ENCODE measurements at places on chromosomes 3 and 15.

DNA sequence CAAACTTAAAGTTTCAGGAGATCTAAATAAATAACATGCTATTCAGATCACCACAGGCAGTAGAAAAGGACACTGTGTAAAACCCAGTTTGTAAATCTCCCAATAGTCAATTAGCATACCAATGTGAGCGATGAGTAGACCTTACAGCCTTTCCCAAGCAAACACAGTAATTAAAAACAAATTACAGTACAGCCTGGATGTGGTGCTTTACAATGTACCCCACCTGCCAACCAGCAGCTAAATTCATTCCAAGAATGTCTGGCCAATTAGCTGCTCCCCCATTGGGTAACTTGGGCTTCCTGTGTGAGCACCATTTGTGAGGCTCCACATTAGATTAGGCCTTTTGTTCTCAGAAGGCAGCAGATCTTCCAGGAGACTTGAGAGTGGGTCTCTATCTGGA, 635.0 kb downstream of the TBL1XR1 start:
- no peak for DNase-seq

GRCh38 chr3:74636981-74637380, 22.5 kb upstream of the CNTN3 start:
- no peak for DNase-seq

- DNase-seq = peak; percentile 39
These were observed 34.0 kb downstream of the ARIH2 start for GRCh38 chr3:48952510-48953118.

GRCh38 chr3:192082730-192083660, 622.0 kb downstream of the PYDC2 start:
- DNase-seq = no peak

DNA sequence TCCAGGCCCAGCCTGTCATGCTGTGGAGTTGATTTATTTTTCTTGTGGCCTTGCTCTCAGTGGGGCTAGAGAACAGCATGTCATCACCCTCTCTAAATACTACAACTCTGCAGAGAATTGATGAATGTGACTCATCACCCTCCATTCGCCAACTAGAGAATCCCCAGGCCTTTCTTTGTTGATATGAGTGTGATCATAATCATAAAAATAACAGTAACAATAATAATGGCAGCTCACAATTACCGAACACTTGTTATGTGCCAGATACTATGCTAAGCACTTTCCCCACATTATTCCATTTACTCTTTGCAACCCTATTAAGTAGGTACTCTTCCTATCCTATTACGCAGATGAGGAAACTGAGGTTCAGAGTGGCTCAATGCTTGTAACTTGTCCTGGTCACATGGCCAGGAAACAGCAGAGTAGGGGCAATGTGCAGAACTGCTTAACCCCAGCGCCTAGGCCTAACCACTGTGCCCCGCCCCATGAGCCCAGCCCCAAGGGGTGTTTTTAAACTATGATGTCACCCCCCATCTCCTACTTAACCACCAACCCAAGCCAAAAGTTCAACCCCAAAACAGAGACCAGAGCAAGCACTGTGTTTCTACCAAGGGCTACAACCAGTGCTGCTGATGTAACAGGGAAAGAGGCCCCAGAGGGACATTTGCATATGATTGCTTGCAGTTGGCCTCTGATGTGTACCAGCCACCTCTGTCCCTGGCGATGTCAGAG, 104.5 kb downstream of the ADCY5 start:
- no peak for DNase-seq

DNA sequence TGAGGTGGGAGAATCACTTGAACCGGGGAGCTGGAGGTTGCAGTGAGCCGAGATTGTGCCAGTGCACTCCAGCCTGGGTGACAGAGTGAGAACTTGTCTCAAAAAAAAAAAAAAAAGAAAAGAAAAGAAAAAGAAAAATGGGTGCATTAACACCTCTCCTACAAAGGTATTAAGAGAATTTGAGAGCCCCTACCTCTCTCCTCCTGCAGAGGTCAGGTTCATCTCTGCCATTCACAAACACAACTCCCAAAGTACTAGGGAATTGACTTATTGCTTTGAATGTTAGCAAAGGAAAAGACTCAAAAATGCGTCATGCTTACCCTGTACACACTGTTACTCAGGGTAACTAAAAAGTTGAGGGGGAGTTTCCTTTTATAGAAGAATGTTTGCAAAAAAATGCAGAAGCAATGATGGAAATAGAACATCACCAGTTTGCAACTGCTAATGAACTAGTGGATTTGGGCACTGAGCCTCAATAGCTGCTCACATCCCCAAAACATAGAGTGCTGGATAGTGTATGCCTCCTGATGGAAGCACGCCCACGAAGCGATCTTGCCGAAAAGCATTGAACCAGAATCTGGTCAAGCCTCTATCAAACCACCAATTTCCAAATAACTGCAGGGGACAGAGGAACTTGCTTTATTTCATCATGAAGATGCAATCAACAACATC, 15.5 kb upstream of the LYZL4 start:
- no peak for DNase-seq

GRCh38 chr15:77807115-77807514, 174.4 kb upstream of the LINGO1 start:
- DNase-seq = no peak

- DNase-seq = no peak
These were observed 551.8 kb upstream of the CBLB start for GRCh38 chr3:106420628-106421027.

- no peak for DNase-seq
These were observed 189.3 kb downstream of the NECTIN3 start for GRCh38 chr3:111260878-111261277.

DNA sequence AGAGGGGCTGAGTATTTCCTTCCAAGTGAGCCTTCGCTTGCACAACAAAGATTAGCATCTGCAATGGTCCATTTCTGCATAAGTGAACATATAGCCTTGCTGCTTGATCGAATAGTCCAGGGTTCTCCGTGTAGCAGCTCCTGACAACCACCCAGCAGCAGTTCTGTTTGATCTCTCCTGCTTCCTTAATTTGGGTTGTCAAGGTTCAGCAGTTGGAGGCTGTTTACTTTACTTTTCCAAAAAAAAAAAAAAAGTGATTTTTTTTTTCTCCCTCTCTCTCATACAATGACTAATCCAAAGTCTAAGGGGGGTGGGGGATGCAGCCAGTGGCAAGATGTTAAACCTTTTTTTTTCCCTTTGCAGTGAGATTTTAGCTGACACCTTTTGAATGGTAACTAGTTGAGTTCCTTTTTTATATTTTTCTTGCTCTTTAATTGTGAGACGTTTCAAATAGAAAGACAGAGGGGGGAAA, 3.6 kb downstream of the FOXP1 start:
- no peak for DNase-seq

GRCh38 chr15:48536681-48537091, 108.8 kb downstream of the FBN1 start:
- DNase-seq = no peak

DNA sequence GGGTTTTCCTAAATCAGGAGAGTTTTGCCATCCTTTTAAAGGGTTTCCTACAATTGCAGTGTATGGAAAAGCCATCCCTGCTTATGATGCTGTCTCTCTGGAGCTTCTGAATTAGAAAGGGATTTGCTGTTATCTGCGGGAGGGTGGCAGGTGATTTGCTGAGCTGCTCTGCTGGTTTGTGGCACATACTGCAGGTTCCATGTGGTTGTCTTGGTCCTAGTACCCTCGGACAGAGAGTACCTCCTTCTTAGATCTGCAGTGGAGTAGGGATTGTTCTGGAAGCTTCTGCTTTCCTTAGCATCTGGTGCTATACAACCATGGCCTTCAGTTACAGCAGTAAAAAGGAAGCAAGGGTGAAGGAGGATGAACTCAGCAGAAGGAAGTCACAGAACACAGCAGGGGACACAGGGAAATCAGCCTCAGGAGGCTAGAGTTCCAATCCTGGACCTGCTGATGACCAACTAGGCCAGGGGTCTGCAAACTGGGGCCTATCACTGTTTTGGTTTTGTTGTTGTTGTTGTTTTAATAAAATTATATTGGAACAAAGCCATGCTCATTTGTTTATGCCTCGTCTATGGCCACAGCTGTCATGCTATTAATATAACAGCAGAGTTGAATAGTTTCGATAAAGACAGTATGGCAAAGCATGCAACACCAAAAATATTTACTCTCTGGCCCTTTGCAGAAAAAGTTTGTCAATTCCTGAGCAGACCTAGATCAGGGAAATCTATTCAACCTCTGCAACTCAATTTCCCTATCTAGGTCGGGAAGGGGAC, 39.5 kb downstream of the STARD5 start:
- no peak for DNase-seq

GRCh38 chr3:155149494-155149893, 69.4 kb downstream of the MME start:
- DNase-seq = no peak

GRCh38 chr3:21654241-21654640, 96.8 kb downstream of the ZNF385D start:
- DNase-seq = no peak

DNA sequence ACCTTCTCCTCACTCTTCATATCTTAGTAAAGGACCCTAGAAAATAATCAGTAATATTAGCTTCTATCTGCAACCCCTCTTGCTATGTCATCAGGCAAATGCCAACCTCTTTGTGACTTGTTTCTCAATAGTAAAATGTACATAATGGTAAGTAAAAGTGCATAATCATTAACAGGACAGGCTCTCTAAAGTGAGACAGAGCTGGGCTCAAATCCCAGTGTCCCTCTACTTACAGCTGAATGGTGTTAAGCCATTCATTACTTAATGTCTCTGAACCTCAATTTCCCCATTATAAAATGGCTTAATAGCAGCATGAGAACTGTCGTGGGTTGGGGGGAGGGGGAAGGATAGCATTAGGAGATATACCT, 62.6 kb upstream of the ATP11B start:
- DNase-seq = no peak

- no peak for DNase-seq
These were observed 588.7 kb downstream of the TUSC7 start for GRCh38 chr3:117298273-117298672.

DNA sequence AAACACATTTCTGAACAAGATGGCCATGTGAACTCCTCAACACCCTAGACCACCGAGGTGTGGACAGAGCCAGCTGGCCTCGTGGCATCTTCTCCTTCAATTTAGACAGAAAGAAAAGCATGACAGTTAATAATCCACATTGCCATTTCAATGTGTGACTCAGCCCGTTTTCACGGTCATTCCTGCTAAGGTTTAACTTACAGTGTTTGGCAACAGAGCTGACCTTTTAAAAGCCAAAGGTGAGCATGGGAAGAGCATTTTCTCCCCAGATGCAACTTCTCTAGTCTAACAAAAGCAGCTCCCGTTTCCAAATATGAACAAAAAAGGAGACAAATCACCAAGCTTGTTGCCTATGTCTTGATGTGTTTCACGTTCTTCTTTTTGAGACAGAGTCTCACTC, 417.6 kb upstream of the WNT5A start:
- no peak for DNase-seq

DNA sequence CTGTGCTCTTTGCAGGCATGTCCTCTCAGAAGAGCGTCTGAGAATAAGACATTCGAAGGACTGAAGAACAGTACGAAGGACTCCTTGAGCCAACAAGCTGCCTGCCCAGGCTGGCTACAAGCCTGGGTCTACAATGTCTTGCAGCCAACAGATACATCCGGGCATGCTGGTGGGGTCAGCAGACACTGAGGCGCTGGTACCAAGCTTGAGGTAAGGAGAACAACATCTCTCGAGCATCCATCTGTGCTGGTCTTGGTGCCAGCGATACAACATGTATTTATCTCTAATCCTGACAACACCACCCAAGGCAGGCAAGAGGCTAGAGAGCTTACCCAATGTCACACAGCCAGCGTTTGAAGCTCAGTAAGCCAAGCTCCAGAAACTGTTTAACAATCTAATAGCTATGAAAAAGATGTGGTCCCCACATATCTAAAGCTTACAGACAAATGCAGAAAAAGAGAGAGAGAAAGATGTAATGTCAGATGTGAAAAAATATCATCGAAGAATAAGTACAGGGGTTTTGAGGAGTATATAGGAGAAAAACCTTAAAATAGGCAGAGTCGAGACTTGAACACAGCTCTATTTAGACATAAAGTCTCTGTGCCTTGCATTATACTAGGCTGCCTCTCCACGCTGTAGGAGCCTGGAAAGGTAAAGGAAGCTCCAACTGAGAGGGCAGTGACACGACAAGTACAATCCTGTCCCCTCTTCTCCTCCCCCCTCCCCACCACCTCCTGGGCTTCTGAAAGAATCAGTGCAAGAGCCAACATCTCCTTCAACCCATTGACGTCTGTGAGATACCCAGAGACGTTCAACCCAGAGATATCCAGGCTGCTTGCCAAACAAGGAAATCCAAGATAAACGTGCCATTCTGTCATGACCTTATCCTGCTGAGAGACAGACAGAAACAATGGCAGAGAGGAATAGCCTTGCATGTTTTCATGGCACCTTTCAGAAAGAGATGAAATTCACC, 39.4 kb downstream of the WWTR1 start:
- no peak for DNase-seq

DNA sequence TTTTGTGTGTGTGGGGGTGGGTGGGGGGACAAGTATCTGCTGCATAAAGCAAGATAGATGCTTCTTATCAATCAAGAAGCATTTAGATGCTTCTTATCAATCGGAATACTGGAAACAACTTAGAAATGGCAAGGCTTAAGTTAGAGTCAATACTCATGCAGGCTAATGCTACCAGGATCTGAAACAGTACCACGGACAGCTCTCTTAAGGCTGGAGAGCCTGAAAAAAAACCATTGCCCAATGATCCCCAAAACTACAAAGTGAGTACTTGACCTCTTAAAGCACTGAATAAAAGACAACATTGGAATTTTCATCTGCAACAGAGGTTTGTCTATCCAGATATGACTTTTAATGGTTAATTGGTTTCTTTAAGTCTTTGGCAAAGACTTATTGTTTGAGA, 262.3 kb downstream of the GAP43 start:
- no peak for DNase-seq

GRCh38 chr15:41331281-41331680, 1.1 kb downstream of the OIP5 start:
- DNase-seq = no peak

DNA sequence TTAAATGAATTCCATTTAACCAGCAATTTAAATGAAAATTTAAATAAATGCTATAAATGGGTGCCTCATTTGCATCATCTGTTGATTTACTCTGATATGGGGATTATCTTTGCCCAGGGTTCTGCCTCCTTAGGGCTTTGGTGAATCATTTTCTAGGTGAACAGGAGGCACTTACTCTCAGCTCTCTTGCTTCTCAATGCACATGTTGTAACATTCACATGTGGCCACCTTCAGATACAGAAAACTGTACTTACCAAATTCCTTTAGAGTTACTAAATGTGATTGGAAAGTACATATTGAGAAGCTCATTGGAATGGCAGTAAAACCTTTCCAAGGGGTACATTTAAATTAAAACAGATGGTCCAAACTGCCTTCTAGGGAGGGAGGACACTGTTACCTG, 20.8 kb downstream of the GADL1 start:
- DNase-seq = no peak

GRCh38 chr3:20958161-20958560, 772.2 kb upstream of the SGO1 start:
- no peak for DNase-seq

Measured in activated T-cell treated with anti-CD3 and anti-CD28 coated beads for 4 hours (primary cell).